ENCODE measurements at places on chromosomes 12 and 14.

DNA sequence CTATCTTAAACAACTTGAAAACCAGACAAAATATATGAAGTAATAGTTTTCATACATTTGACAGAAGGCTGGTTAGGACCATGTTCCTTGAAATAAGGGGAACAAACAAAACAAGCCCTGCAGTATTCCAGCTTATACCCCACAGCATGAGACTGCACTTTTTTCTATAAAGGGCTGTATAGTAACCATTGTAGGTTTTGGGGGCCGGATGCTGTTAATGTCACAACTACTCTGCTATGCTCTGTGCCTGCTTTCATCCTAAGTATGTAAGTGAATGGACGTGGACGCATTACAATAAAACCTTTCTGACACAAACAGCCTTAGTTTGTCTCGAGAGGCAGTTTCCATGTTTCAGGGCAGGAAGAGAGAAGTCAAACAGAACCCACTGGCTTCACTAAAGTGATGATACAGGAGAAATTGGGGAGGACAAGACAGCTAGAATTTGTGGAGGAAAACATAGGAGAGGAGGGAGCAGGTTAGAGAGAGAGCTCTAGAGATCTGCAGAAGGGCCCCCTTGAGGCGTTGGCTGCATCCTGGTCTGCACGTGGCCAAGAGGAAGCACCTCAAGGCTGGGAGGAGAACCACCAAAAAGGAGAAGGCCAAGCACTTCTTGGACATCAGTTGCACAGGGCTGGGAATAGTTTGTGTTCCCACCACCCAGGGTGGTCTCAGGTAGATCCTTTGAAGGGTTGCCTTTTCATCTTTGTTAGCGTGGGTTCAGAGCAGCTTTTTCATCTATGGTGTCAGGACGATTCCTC is 63.7 kb downstream of the TRAF3 start:
- DNase-seq = no peak

GRCh38 chr12:80186727-80187217 is 87.4 kb downstream of the OTOGL start:
- peak; percentile 72 for DNase-seq

GRCh38 chr12:50533203-50533584 is 28.4 kb downstream of the DIP2B start:
- DNase-seq = no peak

DNA sequence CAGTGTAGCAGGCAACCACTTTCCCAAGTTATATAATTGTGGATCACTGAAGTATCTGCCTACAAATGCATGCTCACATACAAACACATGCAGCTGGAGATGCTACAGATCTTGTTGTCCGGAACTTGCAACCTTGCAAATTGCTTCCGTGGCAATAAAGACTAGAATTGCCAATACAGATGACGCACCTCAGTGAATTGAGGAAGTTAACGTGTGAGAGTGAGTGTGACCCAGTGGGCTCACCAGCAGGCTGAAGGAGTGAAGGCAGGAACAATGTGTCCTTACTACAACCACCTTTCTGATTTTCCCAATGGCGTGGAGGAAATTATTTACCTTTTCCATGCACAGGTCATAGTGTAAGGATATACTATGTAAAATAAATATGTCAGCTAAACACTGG is 89.4 kb upstream of the GRIP1 start:
- peak; percentile 15 for DNase-seq

DNA sequence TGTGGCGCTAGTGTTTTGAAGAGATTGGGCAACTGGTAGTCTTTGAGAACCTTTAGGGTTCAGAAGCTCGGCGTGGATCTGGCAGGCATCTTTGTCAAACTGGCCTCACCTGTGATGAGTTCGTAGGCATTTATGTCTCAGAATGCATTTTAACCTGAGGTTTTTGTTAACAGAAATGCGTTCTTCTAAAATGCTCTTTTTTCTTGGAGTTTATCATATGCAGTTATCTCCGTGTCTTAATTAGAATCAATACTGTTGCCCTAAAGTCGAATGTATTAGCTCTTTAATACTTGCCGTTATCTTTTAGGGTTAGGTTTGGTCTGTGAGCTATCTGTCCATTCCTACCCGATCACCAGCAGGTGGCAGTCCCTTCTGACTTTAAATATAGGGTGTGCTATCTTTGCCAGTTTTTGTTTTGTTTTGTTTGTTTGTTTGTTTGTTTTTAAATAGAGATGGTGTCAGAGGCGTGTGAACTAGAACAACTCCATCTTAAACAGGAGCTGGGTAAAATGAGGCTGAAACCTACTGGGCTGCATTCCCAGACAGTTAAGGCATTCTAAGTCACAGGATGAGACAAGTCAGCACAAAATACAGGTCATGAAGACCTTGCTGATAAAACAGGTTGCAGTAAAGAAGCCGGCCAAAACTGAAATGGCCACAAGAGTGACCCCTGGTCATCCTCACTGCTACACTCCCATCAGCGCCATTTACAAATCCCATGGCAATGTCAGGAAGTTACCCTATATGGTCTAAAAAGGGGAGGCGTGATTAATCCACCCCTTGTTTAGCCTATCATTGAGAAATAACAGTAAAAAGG is 1.4 kb downstream of the ATF1 start:
- peak; percentile 56 for DNase-seq

- DNase-seq = no peak
Observed at GRCh38 chr12:109857715-109858114, 22.6 kb downstream of the GLTP start.

Data from RPMI8226 (cell line).